ENCODE measurements at places on chromosomes 1 and 21. TPM values are rescaled to one million over a fixed set of nuclear protein-coding genes. Genes with fewer than 3 reads are reported as not detected.

- no peak overlapping the region for H3K27ac ChIP-seq
- peaks cover 16% of the 10 kb centered on the region for H3K27me3 ChIP-seq
- DNase-seq, result no peak
- no peak overlapping the region for H3K4me3 ChIP-seq
- no peaks in the 10 kb centered on the region for H3K36me3 ChIP-seq
Observed at GRCh38 chr1:4048076-4048475, 148.0 kb upstream of the C1orf174 start.

GRCh38 chr21:42040411-42041180 lies 30.4 kb upstream of the ZBTB21 start:
- H3K27me3 ChIP-seq, result peaks cover 8% of the 10 kb centered on the region
- no peak overlapping the region for H3K27ac ChIP-seq
- DNase-seq, result no peak

GRCh38 chr1:62588000-62588399 lies 9.3 kb upstream of the ANGPTL3 start:
- H3K27ac ChIP-seq, result no peak overlapping the region
- DNase-seq, result no peak
- H3K4me1 ChIP-seq, result no peaks in the 10 kb centered on the region
- no peak overlapping the region for H3K4me3 ChIP-seq
- H3K36me3 ChIP-seq, result no peaks in the 10 kb centered on the region

ANGPTL7 gene
- not detected for total RNA-seq

VASH2 gene
- total RNA-seq, result not detected

REN gene
- total RNA-seq, result not detected
